ENCODE measurements at places on chromosomes 16 and 17. TPM values are rescaled to one million over a fixed set of nuclear protein-coding genes. Genes with fewer than 3 reads are reported as not detected.

DNA sequence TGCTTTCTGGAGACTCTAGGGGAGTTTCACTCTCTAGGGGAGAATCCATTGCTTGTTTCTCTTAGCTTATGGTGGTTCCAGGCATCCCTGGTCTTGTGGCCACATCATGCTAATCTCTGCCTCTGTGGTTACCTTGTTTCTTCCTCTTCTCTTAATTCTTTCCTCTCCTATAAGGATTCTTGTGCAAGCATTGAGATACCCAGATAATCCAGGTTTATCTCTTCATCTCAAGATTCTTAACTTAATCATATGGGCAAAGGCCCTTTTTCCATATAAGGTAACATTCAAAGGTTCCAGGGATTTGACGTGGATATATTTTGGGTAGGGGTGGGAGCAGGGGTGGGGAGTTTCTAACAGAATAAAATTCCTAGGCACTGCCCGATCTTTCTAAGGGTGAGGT, 32.6 kb downstream of the FAM20A start:
- DNase-seq, result no peak

DNA sequence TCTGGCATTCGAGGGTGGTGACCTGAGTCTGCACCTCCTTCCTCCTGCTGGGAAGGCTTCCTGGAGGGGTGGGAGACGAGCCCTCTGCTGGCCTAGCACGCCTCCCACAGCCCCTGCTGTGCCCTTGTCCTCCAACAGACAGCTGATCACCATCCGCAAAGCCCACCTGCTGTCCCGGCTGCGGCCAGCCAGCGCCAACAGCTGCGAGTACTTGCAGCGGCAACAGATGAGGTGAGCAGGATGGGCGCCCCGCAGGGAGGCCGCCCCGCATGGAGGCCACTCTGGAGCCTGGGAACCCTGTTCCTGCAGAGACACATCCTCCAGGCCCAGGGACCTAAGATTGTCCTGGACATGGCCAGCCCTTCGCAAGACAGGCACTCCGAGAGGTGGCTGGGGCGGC, 21.6 kb downstream of the UBALD1 start:
- DNase-seq, result no peak

- no peak for DNase-seq
Measured at GRCh38 chr16:67243481-67243880, 3.8 kb downstream of the FHOD1 start.

MT1H gene
- total RNA-seq, result not detected

SLC2A4 gene
- total RNA-seq, result not detected

SECTM1 gene
- 0.56 TPM for total RNA-seq

SSTR5 gene
- not detected for total RNA-seq
